ENCODE measurements at places on chromosomes 5 and 9.

DNA sequence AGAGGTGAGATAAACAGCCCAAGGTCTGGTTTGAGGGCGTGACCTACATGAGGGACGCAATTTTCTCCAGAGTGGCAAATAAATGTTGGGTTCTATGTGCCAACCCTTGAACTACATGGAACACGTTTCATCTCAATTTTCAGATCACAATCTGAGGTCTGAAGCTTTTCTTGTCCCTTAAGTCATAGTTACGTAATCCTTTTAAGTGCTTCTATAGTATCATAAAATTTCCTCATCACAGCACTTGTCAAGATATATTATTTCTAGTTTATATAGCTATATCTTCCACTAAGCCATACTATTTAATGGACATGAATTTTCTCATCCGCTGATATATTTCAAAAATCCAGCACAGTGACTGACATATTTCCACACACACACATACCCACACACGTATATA is 53.1 kb upstream of the GRIN3A start:
- H3K4me3 ChIP-seq: no peak overlapping the region
- no peak for DNase-seq
- H3K4me1 ChIP-seq: no peaks in the 10 kb centered on the region
- H3K27ac ChIP-seq: no peak overlapping the region

GRCh38 chr5:55415071-55415470 is 107.3 kb downstream of the MTREX start:
- H3K27me3 ChIP-seq: no peaks in the 10 kb centered on the region
- no peak overlapping the region for H3K4me3 ChIP-seq
- no peak for DNase-seq
- H3K27ac ChIP-seq: no peak overlapping the region

GRCh38 chr9:121782514-121783110 is 131.2 kb downstream of the DAB2IP start:
- H3K27me3 ChIP-seq: no peaks in the 10 kb centered on the region
- peaks cover 21% of the 10 kb centered on the region for H3K36me3 ChIP-seq
- DNase-seq: no peak
- H3K27ac ChIP-seq: peak overlapping the region; percentile 75
- peaks cover 46% of the 10 kb centered on the region for H3K4me1 ChIP-seq

DNA sequence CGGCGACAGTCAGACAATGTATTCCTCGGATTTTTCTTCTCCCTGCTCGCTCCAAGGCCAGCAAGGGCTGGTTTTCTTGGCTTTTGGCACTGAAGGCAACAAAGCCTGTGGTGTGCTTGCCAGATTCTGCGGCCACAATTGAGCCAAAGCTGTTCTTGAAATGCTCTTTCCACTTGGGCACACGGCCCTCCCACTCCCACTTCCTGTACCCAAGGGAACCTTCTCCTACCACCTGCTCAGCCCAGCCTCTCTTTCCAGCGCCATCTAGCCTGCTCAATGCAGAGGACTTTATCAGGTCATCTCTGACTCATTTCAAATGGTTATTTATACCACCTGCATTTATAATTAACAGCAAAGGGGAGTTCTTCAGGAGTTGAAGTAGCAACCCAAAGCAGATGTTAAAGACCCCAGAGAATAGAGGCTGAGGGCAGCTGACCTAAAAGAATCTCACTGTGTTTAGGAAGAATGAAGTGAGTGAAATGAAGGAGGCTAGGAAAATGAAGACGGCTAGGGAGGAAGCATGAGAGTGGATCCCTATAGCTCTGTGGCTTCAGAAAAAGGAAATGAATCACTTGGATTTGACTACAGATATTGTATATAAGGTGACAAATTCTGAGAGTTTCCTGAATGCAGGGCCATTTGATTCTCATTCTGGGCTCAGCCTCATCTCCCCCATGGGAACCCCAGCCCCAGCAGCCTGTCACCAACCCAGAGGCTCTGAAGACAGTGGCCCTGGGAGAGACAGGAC is 439.0 kb downstream of the ENC1 start:
- no peak for DNase-seq
- H3K27ac ChIP-seq: no peak overlapping the region
- H3K4me3 ChIP-seq: no peak overlapping the region
- no peaks in the 10 kb centered on the region for H3K27me3 ChIP-seq

DNA sequence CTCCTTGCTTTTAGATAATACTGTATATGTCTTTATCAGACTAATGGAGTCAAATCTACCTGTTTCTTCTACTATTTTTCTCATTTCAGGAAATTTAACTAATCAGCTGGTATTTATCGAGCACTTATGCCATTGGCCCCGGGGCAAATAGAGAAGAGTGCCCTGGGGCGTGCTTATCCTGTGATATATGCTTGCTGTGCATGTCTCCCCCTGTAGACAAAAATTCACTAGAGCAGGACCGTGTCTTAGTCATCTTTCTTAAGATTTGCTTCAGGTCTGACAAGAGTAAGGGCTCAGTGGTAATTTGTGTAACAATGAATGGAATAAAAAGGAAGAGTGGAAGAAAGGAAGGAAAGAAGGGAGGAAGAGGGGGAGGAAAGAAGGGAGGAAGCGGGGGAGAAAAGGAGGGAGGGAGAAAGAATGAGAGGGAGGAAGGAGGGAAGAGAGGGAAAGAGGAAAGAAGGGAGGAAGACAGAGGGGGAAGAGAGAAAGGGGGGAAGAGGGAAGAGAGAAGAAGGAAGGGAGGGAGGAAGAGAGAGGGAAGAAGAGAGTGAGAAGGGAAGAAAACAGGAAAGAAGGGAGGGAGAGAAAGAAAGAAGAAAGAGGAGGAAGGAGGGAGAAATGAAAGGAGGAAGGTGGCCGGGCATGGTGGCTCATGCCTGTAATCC is 295.7 kb upstream of the PANK3 start:
- peak; percentile 28 for DNase-seq
- no peak overlapping the region for H3K4me3 ChIP-seq
- no peak overlapping the region for H3K27ac ChIP-seq
- H3K27me3 ChIP-seq: peaks cover 14% of the 10 kb centered on the region

- peaks cover 7% of the 10 kb centered on the region for H3K27me3 ChIP-seq
- no peak for DNase-seq
- H3K4me1 ChIP-seq: no peaks in the 10 kb centered on the region
These were observed 349.7 kb downstream of the ICE1 start for GRCh38 chr5:5772202-5772601.
